Activated CD8-positive, alpha-beta T cell treated with anti-CD3 and anti-CD28 coated beads for 36 hours (primary cell): ENCODE measurements at places on chromosomes 5 and 9. TPM values are rescaled to one million over a fixed set of nuclear protein-coding genes. Genes with fewer than 3 reads are reported as not detected.

- no peak for DNase-seq
These were observed 375.1 kb upstream of the ST8SIA4 start for GRCh38 chr5:101278011-101278687.

GRCh38 chr5:62268234-62268633, 37.8 kb upstream of the KIF2A start:
- no peak for DNase-seq

GRCh38 chr9:30522486-30522885, 1862.0 kb upstream of the ACO1 start:
- no peak for DNase-seq

DNA sequence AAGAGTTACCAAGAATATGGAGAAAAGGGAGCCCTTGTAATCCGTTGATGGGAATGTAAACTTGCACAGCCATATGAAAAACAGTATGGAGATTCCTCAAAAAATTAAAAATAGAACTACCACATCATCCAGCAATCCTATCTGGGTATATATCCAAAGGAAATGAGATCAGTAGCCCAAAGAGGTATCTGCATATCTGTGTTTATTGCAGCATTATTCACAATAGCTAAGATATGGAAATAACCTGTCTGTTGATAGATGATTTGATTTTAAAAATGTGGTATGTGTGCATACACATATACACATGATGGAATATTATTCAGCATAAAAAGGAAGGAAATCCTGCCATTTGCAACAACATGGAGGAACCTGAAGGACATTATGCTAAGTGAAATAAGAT, 48.3 kb upstream of the EBF1 start:
- DNase-seq, result no peak

DNA sequence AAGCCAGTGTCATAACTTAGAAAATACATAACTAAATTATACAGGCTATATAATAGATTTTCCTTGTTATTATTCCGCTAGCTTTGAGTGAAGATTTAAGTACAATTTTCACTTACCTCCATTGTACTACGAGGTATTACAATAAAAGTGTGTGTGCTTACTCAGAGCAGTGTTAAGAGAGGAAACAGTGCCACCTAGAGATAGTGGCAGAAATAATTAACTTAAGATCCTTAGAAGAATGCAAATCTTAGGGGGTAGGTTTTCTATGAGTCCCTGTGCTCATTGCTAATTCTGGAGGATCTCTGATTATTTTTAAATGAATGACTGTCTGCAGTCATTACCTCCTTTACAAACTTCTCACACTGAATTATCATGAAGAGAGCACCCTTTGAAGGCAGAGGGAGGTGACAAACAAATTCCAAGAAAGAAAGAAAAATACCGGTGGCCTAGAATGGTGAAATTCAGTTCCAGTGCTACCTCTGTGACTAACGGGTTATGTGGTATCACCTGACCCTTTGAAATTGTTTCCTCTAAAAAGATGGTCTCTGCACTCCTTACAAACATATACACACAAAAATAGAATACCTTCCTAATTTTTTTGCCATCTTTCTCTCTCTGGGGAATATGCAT, 379.8 kb downstream of the TRIM36 start:
- no peak for DNase-seq

DNA sequence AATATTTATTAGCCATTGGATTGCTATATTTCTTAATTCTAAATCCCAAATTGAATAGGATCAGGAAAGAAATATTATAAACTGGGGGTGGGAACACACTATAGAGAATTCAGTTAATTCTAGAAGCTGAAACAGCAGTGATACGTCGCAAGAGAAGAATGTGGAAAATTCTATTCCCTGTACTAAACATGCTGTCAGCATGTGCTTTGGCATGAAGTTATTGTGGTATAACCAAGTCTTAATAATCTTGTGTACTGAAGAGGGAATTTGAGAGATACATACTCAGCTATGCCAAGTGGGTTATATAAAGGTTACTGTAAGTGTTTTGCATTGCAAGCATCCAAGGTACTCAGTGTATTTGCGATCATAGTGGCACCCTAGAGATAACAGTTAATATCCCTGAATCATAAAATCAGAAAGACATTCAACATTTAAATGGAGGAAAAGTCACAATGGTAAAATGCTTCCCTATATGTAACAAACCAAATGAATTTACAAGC, 1492.9 kb upstream of the C9orf72 start:
- no peak for DNase-seq

- no peak for DNase-seq
These were observed 60.7 kb downstream of the SLC1A1 start for GRCh38 chr9:4550777-4551484.

- DNase-seq, result no peak
These were observed 308.0 kb upstream of the DAP start for GRCh38 chr5:11069041-11069440.

GRCh38 chr9:30713243-30713642, 1671.2 kb upstream of the ACO1 start:
- DNase-seq, result no peak

GRCh38 chr5:91183743-91184142, 199.4 kb downstream of the ARRDC3 start:
- DNase-seq, result no peak

DNA sequence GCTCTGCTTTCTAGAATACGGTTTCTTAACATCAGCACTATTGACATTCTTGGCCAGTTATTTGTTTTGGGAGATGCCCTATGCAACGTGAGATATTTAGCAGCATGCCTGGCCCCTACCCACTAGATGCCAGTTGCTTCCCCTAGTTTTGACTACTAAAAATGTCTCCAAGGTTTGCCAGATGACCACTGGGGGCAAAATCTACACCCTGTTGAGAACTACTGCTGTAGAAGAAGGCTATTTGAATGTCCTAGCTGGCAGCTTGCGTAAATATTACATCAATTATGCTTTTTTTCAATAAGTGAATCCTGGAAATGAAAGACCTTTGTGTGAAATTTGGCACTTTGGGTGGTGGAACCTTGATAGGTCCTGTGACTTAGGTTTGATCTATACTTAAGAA, 5.0 kb downstream of the NCBP1 start:
- no peak for DNase-seq

DNA sequence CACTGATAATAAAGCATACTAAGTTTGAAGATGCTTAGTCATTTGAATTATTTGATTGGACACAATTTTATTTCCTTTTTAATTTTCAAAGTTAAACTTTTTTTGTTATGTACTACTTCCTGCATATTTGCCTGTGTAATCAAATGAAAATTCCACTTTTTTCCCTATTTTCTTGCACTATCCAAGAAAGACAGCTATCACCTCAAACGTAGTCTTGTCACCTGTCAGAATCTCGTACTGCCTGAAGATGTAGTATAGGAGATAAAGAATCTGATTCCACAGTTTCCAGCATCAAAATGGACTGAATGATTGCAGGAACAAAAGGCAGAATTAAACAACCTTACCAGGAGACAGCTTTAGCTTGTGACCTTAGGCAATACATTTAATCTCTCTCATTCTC, 818.8 kb downstream of the MAT2B start:
- DNase-seq, result no peak

- DNase-seq, result no peak
These were observed 390.9 kb upstream of the DAB2 start for GRCh38 chr5:39815711-39816110.

Gene SLC25A48
- total RNA-seq, result not detected

Gene TTC23L
- 0.22 TPM for total RNA-seq

Gene CDH18
- not detected for total RNA-seq

Gene SMC5
- 30.9 TPM for total RNA-seq

Gene NTRK2
- 0.09 TPM for total RNA-seq

Gene DND1
- 3.2 TPM for total RNA-seq

Gene ADAMTS2
- not detected for total RNA-seq

Gene SLC4A9
- 0.36 TPM for total RNA-seq

Gene GGTA1
- total RNA-seq, result not detected

Gene GRXCR2
- total RNA-seq, result not detected

Gene RABGAP1
- 22.0 TPM for total RNA-seq

Gene TRPM3
- total RNA-seq, result not detected

Gene UIMC1
- total RNA-seq, result 54.1 TPM

Gene GKAP1
- total RNA-seq, result 3.9 TPM

Gene NOXA1
- 0.72 TPM for total RNA-seq

Gene PCDHGA11
- not detected for total RNA-seq

Gene EIF4E1B
- not detected for total RNA-seq
